Bladder microvascular endothelial cell (primary cell): ENCODE measurements at places on chromosomes 11 and 22. TPM values are rescaled to one million over a fixed set of nuclear protein-coding genes. Genes with fewer than 3 reads are reported as not detected.

C1QTNF5 gene
- total RNA-seq = 62.3 and 67.1 TPM in 2 replicates

ZNF70 gene
- total RNA-seq = 1.1 and 3.1 TPM in 2 replicates

ABTB2 gene
- total RNA-seq = 0.49 and 0.57 TPM in 2 replicates

AASDHPPT gene
- 27.2 and 47.7 TPM in 2 replicates for total RNA-seq

MMP12 gene
- total RNA-seq = not detected in 2 replicates

FGF19 gene
- total RNA-seq = not detected in 2 replicates

DEPDC7 gene
- total RNA-seq = 0.16 and 0.19 TPM in 2 replicates

ZBTB16 gene
- total RNA-seq = 27.5 and 30.0 TPM in 2 replicates

RIMBP3C gene
- not detected in 2 replicates for total RNA-seq

RNF26 gene
- 3.2 and 8.2 TPM in 2 replicates for total RNA-seq

NOX4 gene
- total RNA-seq = 21.5 and 32.3 TPM in 2 replicates

TYR gene
- total RNA-seq = not detected in 2 replicates

KCNK7 gene
- under 0.01 and 0.38 TPM in 2 replicates for total RNA-seq

DUSP8 gene
- total RNA-seq = 0.32 and 1.8 TPM in 2 replicates

FGF4 gene
- not detected in 2 replicates for total RNA-seq

BTBD18 gene
- total RNA-seq = not detected in 2 replicates

BDNF gene
- total RNA-seq = 0.32 and 0.88 TPM in 2 replicates

SLCO2B1 gene
- total RNA-seq = 0.81 and 19.8 TPM in 2 replicates

CSNK2A3 gene
- 0.81 and 7.4 TPM in 2 replicates for total RNA-seq

GRM5 gene
- under 0.01 and 0.13 TPM in 2 replicates for total RNA-seq

C11orf91 gene
- not detected in 2 replicates for total RNA-seq

SMC1B gene
- under 0.01 TPM in 1 of 2 replicates, not detected in the other for total RNA-seq
